ENCODE measurements at places on chromosomes 7 and 10. TPM values are rescaled to one million over a fixed set of nuclear protein-coding genes. Genes with fewer than 3 reads are reported as not detected.

Gene SNX10
- 1.6 TPM for total RNA-seq

Gene ST7
- total RNA-seq, result 13.3 TPM

Gene APBB1IP
- total RNA-seq, result not detected

Gene UCMA
- not detected for total RNA-seq

Gene PTN
- total RNA-seq, result 0.35 TPM

Gene HMX3
- not detected for total RNA-seq

Gene CCL24
- not detected for total RNA-seq

Gene LRRC4
- total RNA-seq, result 12.6 TPM

Gene TFR2
- total RNA-seq, result 0.71 TPM

Gene MICU1
- 25.9 TPM for total RNA-seq

Gene LFNG
- total RNA-seq, result 46.8 TPM

Gene NYAP1
- total RNA-seq, result 0.65 TPM

Gene CHN2
- total RNA-seq, result not detected

Gene PNLIPRP1
- not detected for total RNA-seq

Gene CPA2
- total RNA-seq, result not detected

Gene BAMBI
- 3.4 TPM for total RNA-seq

Gene ZNF316
- total RNA-seq, result 20.6 TPM

Gene PNLIP
- total RNA-seq, result not detected

Gene TSPAN33
- 6.2 TPM for total RNA-seq

Gene ZNF107
- 4.3 TPM for total RNA-seq

Gene MGAM2
- not detected for total RNA-seq

Gene RSPH10B
- not detected for total RNA-seq

Gene OR2A5
- total RNA-seq, result not detected

Gene GNGT1
- total RNA-seq, result not detected

Gene TACR2
- 0.28 TPM for total RNA-seq

Gene NEUROG3
- total RNA-seq, result not detected

Gene EGFR
- 150 TPM for total RNA-seq

Gene C7orf33
- total RNA-seq, result not detected

Gene ASIC3
- total RNA-seq, result 0.14 TPM

Gene ENTPD1
- total RNA-seq, result not detected

Gene NUTM2E
- not detected for total RNA-seq

Gene ELN
- total RNA-seq, result not detected

Gene PIP
- total RNA-seq, result not detected

Gene SFRP5
- not detected for total RNA-seq

Gene PTEN
- total RNA-seq, result 32.6 TPM

Gene FAM25G
- 5.3 TPM for total RNA-seq

Gene GIMAP1
- total RNA-seq, result not detected

Gene UCN3
- not detected for total RNA-seq

Gene ELFN1
- total RNA-seq, result 0.07 TPM

Gene NDUFB8
- total RNA-seq, result 269 TPM

Gene CADPS2
- total RNA-seq, result 0.78 TPM

Gene PILRA
- total RNA-seq, result not detected

All from airway epithelial cell (primary cell).